ENCODE measurements at places on chromosomes 16 and 17. TPM values are rescaled to one million over a fixed set of nuclear protein-coding genes. Genes with fewer than 3 reads are reported as not detected.

NOD2 gene
- total RNA-seq, result not detected

CHST5 gene
- total RNA-seq, result 0.15 TPM

CD300H gene
- not detected for total RNA-seq

CCL4L2 gene
- total RNA-seq, result not detected

ZPBP2 gene
- not detected for total RNA-seq

KRTAP9-4 gene
- not detected for total RNA-seq

AGRP gene
- not detected for total RNA-seq

KRTAP9-2 gene
- total RNA-seq, result not detected

KRT16 gene
- 1.6 TPM for total RNA-seq

ACAP1 gene
- 2.7 TPM for total RNA-seq

SPATA22 gene
- not detected for total RNA-seq

EPOP gene
- 19.9 TPM for total RNA-seq

CYGB gene
- total RNA-seq, result 6.0 TPM

TXNDC11 gene
- 30.5 TPM for total RNA-seq

CMTM2 gene
- total RNA-seq, result not detected

TPSD1 gene
- 0.26 TPM for total RNA-seq

ZNF469 gene
- total RNA-seq, result 1.3 TPM

VASN gene
- 33.5 TPM for total RNA-seq

ZG16 gene
- not detected for total RNA-seq

ANKRD13B gene
- total RNA-seq, result 31.4 TPM

HBQ1 gene
- 10.4 TPM for total RNA-seq

NPIPA8 gene
- total RNA-seq, result 0.18 TPM

PLEKHH3 gene
- total RNA-seq, result 32.2 TPM

AXIN2 gene
- 2.4 TPM for total RNA-seq

SLC6A2 gene
- 0.10 TPM for total RNA-seq

XAF1 gene
- total RNA-seq, result 3.5 TPM

ATP2A1 gene
- 2.9 TPM for total RNA-seq

FOXN1 gene
- total RNA-seq, result not detected

SLC46A1 gene
- total RNA-seq, result 16.9 TPM

ZNRF1 gene
- 52.3 TPM for total RNA-seq

NRN1L gene
- 1.1 TPM for total RNA-seq

ATAD5 gene
- total RNA-seq, result 11.5 TPM

KCNJ18 gene
- not detected for total RNA-seq

CX3CL1 gene
- 21.8 TPM for total RNA-seq

C16orf74 gene
- total RNA-seq, result 1.5 TPM

KRTAP4-4 gene
- total RNA-seq, result not detected

TLCD2 gene
- 7.0 TPM for total RNA-seq
